Breast epithelium (tissue), 4 donors: ENCODE measurements at places on chromosomes 4 and X.
A peak's percentile ranks its signal among the peaks of the same experiment; 100 is the strongest.

GRCh38 chrX:149829751-149830191 is 48.0 kb downstream of the MAGEA9 start:
- DNase-seq = no peak

DNA sequence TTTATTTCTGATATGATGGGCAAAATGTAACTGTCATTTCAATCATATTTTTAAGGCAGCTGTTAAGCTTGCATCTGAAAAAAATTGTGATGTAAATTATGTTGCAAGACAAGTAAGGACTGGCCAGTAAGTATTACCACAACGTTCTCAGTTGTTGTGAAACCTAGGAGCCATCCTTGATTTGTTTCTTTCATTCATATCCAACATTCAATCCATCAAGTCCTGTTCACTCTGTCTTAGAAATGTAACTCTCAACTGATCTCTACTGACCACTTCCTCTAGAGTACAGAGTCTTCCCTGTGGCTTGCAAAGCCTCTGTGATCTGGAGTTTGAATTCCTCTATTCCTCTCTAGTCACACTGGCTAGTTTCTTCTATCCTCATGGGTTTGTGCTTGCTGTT is 161.4 kb upstream of the MAD2L1 start:
- DNase-seq = no peak

DNA sequence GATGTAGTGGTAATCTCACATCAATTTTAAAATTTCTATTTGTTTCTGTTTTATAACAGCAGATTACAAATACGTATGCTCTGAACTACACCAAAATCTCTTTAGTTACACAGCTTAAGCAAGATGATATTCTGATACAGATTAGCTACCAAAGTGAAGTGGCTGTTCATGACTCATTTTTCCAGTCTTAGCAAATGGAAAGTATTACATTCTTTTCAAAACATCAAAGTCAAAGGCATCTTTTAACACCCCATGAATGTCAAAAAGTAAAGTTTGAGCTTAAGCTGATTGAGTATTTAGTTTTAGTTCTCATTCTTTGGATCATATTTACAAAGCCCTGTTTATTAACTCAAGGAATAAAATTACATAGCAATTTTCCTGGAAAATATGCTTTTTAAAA is 6.6 kb upstream of the HPGDS start:
- DNase-seq = no peak

GRCh38 chrX:12360986-12361598 is 222.8 kb downstream of the FRMPD4 start:
- no peak for DNase-seq

GRCh38 chr4:53508446-53508845 is 82.8 kb downstream of the LNX1 start:
- DNase-seq = no peak

DNA sequence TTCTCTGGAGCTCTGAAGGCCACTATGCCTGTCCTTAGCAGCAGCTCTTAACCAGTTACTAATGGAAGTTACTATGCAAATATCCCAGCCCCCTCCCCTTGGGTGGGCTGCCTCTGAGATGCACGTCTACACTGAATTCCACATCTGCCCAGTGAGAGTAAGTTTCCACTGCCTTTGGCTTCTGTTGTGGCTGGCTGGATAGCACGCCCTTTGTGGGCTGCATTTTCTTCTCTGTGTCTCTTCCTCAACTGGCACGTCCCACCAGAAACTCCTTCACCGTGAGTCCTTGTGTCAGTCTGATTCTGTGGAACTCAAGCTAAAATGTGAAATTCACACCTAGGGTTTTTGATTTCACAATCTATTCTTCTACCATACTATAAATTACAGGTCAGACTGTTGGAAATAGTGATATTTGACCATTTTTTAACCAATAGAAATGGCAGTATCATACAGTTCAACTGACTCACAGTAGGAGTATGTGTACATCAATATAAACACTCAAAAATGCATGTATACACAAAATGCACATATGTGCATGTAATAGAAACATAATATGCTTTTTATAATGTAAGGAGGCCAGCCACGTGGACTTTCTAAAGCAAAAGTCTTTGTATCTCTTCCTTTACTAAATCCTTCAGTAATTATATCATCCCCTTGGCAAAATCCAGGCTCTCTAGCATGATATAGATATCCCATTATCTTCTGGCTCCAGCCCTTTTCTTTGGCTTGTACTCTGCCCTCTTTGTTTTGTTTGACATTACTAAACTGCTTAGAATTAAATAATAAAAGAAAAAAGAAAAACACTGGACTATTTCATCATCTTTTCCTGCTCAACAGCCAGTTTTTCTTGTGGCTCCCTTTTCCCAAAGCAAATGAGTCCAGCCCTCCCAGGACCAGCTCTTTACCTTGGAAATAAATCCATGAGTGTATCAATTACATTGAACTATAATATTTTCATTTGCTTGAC is 33.2 kb upstream of the LDB2 start:
- no peak for DNase-seq

- DNase-seq = no peak
These were observed 120.6 kb downstream of the JADE1 start for GRCh38 chr4:128930051-128930450.

GRCh38 chr4:25223802-25224375 is 9.9 kb upstream of the PI4K2B start:
- DNase-seq = no peak

GRCh38 chrX:100994352-100995281 is 25.1 kb downstream of the ARL13A start:
- no peak for DNase-seq

DNA sequence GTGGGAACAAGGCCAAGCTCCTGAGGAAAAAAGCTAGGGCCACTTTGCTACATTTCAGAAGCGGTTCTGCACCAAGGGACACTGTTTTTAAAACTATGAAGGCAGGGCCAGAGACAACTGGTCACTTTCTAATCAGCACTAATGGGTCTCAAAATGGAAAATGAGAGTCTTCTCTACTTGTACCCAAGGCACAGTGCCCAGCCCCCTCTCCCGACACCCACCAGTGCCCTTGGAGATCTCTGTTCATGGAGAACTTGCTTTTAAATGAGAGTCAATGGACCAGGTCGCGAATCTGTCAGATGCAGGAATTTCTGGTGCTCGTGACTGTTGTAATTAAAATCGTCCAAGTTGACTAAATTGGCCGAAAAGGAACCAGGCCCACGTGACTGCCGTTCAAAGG is 591.6 kb downstream of the BCOR start:
- no peak for DNase-seq

DNA sequence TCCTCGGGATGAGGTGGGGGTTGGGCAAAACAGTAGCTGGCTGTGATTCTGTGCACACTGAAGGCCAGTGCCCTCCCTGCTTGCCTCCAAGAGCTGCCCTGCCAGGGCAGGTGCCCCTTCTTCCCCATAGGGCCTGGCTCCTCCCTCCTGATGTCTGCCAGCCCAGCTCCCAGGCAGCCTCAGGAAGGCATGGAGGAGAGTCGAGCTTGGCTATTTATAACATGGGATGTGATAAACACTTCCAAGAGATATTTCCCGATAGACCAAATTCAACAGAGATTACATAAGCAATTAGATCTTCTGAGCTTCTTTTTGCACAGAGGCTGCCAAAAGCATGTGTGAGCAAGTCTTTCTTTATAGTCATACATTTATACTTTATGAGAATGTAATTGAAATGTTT is 45.3 kb upstream of the PJA1 start:
- no peak for DNase-seq

- no peak for DNase-seq
These were observed 17.5 kb downstream of the CCDC160 start for GRCh38 chrX:134254511-134254910.

DNA sequence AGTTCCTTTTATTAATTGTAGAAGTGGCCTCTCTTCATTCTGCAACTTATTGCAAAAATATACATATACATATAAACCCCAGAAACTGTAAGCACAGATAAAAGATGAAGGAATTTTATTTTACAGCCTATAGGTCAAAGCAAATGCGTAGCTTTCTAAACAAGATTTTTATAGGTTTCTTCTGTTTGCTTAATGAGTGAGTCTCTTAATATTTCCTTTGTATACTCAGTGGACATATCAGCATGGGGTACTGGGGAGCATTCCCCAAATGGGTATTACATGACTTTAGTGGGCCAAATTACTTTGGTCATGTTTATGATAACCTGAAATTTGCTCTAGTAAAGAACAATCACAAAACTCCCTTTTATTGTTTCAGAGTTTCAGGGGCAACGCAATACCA is 1698.6 kb upstream of the IGFBP7 start:
- DNase-seq = no peak

- no peak for DNase-seq
These were observed 591.0 kb downstream of the ANKRD50 start for GRCh38 chr4:124121461-124121971.

- no peak for DNase-seq
These were observed 3.7 kb upstream of the MAEA start for GRCh38 chr4:1285790-1286553.

DNA sequence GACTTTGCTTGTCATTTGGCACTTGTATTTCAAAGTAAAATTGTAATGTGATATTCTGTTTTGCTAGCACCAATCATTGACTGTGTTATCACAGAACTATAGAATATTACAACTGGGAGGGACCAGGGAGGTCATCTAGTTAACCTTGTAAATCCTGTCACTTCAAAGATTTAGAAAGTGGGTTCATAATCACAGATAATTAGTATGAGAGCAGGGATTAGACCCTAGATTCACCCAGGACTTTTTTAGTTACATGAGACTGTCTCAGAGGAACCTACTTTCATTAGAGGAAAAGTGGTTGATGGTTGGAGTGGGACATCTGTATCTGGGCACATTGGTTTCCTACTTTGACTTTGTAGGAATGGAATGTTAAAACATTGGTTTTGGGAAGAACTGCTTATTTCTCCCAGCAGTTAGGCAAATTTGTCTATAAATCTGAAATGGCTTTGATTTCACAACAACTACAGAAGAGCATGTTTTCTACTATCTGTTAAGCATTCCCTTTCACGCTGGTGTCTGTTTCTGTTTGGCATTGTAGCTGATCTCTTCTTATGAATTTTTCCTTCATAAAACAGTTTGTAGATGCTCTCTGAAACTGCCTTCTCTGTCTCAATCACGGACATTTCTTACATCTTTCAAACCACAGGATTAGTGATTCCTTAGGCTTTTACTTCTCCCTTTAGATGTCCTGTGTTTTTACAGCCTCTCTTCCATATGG is 144.1 kb downstream of the DIPK2B start:
- DNase-seq = no peak

DNA sequence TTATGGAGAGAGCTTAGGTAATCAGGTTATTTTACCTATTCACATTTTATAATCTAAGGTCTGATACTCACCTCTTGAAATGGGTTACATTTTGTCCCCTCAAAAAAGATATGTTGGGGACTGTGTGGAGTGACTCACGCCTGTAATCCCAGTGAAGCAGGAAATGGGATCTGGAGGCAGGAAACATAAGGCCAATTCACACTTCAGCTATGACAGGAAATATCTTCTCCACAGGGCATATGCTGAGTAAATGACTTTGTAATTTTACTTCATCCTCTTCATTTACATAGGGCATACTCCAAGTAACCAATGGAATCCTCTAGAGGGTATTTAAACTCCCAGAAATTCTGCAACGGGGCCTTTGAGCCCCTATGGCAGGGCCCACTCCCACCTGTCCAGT is 54.8 kb upstream of the ZMAT1 start:
- no peak for DNase-seq

GRCh38 chr4:137156807-137157206 is 375.5 kb downstream of the PCDH18 start:
- no peak for DNase-seq

GRCh38 chr4:109611045-109611646 is 51.1 kb downstream of the MCUB start:
- no peak for DNase-seq

DNA sequence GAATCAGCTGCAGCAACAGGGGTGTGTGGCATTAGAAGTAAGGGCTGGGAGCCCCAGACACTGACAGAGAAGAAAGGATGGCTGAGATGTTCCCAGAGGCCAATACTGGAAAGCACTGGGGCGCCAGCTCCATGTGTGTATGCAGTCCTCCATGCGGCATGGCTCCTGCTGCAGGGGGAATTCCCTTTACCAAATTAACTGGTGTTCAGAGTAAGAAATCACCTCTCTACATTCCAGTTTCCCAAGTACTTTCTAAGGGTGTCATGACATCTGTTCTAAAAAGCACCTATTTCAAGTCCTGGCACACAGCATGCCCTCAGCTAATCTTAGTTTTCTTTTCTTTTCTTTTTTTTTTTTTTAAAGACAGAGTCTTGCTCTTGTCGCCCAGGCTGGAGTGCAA is 98.0 kb downstream of the MAML3 start:
- DNase-seq = no peak

- no peak for DNase-seq
These were observed 230.7 kb upstream of the GK2 start for GRCh38 chr4:79638735-79639134.

- no peak for DNase-seq
These were observed 594 bp downstream of the MSMO1 start for GRCh38 chr4:165328101-165328425.

- no peak for DNase-seq
These were observed 582.4 kb upstream of the FAM241A start for GRCh38 chr4:111562826-111563225.

DNA sequence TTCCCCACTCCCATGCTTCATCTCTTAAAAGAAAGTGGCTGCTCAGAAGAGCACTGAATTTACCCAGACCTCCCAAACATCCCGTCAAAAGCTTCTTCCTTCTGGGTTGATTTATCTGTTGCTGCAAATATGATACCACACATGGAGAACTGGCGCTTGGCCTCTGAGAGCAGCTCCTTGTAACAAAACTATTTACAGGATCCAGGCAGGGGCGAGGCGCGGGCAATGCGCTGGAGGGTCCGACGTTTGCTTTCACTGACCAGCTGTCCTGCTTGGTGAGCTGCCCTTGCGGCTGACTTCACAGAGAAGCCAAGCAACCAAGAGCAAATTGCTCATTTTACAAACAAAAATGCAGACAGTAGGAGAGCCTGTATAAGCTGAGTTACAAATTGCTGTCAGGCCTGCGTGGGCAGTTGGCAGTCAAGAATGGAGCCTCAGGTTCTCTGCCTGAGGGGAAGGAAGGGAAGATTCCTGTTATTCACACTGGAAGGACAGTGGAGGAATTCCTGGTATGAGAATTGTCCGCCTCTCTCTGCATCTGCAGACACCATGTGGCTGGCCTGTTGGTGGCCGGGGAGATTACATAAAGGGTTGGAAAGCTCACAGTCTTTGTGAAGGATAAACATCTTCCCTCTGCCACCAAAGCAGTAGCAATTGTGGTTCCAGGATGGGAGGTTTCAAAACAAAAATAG is 192.2 kb upstream of the LEF1 start:
- DNase-seq = peak; percentile 27
